ENCODE measurements at places on chromosomes 1 and 21.

DNA sequence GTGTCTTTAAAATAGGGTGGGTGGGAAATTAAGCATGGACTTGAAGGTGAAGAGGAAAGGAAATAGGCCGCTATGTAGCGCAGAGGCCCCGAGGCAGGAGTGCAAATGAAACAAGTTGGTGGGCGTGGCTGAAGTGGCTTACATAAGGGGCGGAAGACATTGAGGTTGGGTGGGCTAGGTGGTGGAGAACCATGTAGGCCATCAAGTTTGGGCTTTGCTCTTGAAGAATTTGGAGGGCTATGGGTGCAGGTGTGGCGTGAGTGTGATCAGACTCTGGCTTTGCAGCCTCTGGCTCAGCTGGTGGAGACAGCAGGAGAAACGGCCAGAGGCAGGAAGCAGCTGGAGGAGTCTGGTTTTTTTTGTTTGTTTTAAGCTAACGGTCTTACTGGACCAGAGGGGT, 6.7 kb downstream of the SLFNL1 start:
- DNase-seq = no peak

- DNase-seq = no peak
Observed at GRCh38 chr1:238141353-238141752, 250.6 kb upstream of the ZP4 start.

DNA sequence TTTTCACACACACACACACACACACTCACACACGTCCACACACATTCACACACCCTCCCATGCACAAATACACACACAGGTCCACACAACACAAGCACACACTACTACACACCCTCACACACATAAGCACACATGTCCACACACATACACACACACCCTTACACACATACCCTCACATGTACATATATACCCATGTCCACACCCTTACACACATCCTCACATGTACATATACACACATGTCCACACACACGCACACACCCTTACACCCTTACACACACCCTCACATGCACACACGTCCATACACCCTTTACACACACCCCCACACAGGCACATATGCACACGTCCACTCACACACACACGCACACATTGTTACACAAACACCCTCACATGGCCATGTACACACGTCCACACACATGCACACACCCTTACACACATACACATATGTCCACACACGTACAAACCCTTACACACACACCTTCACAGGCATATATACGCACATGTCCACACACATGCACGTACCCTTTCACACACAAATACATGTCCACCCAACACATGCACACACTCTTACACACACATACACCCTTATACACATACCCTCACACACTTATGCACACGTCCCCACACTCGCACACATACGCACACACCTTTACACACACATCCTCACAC, 50.7 kb downstream of the RGS7 start:
- DNase-seq = no peak

DNA sequence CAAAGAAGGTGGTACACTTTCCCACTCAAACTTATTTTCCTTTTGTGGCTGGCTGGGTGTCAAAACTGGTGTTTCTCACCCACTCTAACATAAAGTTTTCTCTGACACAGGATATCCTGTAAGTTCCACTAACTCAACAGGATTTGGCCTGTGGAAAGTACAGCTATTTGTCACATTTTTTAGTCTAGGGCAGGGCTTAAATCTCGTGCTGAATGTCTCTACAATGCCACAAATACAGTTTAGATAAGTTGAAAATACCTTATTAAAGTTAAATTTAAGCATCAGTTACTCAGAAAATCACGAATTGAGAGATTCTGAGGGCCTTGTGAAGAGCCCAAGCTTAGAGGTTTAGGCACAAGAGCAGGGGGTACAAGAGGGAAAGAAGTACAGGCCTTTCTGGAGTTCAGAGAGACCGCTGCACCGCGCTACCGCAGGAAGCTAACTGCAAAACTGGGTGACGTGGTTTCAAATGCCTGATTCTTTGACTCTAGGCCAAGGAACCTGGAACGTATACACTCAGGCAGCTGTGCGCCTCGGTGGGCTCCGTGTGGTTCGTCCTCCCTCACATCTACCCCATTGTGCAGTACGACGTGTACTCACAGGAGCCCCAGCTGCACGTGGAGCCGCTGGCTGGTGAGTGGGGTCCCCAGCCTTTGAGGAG, 23.4 kb upstream of the PWP2 start:
- DNase-seq = no peak

GRCh38 chr1:104706631-104707147, 957.0 kb downstream of the AMY1C start:
- no peak for DNase-seq
